AG08396 (cell line): ENCODE measurements at places on chromosomes 4 and X.

- peak; percentile 39 for DNase-seq
Observed at GRCh38 chrX:149497626-149498025, 7.5 kb downstream of the IDS start.

- no peak for DNase-seq
Observed at GRCh38 chrX:134647477-134647877, 10.8 kb downstream of the PLAC1 start.

DNA sequence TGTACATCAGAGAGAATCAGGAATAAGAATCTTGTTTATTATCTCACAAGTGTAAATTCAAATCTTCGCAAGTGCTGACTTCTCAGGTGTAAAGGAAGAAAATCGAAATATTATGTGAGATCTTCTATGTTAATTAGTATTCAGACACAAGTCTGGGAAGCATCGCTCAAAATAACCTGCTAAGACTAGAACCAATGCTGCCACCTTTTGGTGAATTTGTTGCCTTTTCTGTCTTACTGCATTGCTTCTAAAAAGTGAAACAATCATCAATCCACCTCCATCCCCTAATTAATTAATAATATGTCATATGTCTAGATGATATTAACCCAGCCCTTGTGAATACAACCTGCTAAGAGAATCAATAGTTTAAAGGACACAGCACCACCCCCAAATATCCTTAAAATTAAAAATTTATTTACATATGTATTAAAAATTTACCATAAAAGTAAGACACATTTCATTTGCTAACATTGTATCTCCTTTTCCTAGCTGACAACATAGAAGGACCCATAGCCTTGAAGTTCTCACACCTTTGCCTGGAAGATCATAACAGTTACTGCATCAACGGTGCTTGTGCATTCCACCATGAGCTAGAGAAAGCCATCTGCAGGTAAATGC, 3.5 kb downstream of the EPGN start:
- DNase-seq = peak; percentile 9

DNA sequence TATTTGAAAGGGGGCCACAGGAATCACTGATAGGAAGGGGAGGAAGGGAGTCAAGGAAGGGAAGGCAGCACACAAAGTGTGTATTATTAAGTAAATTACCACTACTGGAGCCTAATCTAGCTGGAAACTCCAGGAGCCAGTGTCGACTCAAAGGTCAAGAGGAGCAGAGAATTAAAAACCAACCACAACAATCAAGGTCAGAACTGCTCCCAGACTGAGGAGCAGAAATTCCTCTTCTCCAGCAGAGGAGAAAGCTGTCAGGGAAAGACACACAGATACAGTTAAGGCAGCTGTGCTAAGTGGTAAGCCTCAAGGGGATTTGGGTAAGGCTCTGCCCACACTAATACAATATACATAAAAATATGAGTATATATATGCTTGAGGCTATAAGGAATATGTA, 87.5 kb upstream of the PTPN13 start:
- DNase-seq = no peak

- DNase-seq = no peak
Observed at GRCh38 chr4:8917321-8917811, 45.7 kb upstream of the HMX1 start.

DNA sequence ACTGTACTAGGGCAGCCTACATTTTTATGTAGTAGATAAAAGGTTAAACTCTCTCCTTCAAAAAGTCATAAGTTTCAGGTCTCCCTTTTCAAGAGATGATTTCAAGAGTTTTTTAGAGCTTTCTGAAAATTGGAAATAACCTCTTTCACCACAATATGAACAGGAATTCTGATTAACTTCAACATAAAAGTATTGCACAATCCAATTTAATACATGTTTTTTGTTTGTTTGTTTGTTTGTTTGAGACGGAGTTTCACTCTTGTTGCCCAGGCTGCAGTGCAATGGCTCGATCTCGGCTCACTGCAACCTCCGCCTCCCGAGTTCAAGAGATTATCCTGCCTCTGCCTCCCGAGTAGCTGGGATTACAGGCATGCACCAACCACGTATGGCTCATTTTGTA, 265.4 kb upstream of the DCAF8L1 start:
- no peak for DNase-seq
